ENCODE measurements at places on chromosomes 3 and 15.

GRCh38 chr3:53196575-53197407 is 35.8 kb downstream of the PRKCD start:
- DNase-seq, result peak; percentile 26

DNA sequence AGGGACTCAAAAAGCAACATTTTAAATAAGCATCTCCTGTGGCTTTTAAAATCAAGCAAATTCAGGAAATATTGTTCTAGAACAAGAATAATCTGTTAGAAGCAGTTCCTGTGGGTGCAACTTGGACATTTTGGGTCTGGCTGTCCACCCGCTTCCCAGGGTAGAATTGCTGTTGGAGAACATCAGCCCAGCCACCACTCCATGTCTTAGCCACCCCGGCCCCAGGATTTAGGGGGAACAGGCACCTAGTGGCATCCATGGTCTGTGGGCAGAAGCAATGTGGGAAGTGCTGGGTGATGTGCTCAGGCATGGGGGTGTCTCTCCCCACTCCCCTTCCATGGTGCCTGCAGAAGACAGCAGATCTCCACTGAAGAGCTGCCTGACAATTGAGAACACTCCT is 162.6 kb downstream of the KLF13 start:
- DNase-seq, result no peak

DNA sequence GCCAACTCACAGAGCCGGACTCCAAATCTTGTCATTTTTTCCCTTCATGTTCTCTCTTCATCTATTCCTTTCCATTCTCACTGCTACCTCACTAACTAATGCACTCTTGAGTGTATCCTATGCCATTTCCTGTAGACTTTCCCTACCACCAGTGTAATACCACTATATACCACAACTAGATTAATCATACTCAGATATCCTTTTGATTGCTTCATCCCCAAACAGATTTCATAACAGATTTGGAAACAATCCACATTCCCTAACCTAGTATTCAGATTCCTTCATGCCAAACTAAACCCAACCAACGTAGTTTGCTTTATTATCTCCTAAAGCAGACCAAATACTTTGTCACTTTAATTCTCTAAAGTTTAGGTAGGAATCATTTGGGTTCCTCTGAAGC is 2.6 kb upstream of the PLOD2 start:
- no peak for DNase-seq

- DNase-seq, result no peak
These were observed 221.4 kb downstream of the NR1D2 start for GRCh38 chr3:24166515-24166914.

GRCh38 chr3:45852828-45853227 is 10.9 kb upstream of the LZTFL1 start:
- DNase-seq, result no peak

GRCh38 chr3:144743225-144743668 is 771.6 kb downstream of the DIPK2A start:
- DNase-seq, result no peak

DNA sequence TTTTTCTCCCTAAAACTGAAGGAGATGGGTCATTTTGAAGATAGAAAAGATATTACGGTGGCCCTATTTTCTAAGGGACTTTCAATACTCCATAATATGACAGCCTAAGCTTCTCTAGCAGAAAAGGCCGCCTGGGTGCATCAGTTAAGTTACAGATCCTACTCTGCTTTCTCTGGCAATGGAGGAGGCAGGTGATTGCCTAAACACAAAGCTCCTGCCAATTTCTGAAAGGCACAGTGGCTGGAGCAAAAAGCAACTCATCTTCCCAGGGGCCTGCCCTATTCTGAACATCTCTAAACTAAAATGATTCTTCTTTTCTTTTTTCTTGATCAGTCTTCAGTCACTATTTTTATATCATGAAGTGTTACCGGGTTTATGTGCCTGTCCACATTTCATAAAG is 276.7 kb downstream of the CNTN4 start:
- DNase-seq, result no peak

GRCh38 chr15:40828447-40829036 is at the start of gene PPP1R14D:
Gene PPP1R14D (minus strand): TSS chr15:40828708. CDS start chr15:40828641, 67 bp downstream.
- no peak for DNase-seq

DNA sequence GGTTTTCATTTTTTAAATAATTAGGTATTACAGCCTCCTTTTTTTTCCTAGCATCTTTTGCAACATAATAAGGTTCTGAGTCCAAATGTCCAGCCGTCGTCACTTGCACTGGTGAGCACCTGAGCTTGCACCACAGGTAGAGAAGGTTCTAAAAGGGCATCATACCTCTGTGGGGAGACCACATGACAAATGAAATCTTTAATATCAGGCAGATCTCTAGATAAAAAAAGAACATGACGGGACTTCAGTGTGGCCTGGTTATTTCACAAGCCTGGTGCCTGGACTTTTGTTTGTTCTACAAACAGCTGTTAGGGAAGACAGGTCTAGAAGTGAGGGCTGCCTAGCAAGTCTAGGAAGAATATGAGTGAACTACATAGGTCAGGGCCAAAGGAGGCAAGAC is 3.6 kb downstream of the ZBED2 start:
- no peak for DNase-seq

- no peak for DNase-seq
These were observed 429.8 kb downstream of the FOXP1 start for GRCh38 chr3:71153713-71154112.

Data from AML-193 (cell line).